ENCODE measurements at places on chromosomes 7 and 10.

DNA sequence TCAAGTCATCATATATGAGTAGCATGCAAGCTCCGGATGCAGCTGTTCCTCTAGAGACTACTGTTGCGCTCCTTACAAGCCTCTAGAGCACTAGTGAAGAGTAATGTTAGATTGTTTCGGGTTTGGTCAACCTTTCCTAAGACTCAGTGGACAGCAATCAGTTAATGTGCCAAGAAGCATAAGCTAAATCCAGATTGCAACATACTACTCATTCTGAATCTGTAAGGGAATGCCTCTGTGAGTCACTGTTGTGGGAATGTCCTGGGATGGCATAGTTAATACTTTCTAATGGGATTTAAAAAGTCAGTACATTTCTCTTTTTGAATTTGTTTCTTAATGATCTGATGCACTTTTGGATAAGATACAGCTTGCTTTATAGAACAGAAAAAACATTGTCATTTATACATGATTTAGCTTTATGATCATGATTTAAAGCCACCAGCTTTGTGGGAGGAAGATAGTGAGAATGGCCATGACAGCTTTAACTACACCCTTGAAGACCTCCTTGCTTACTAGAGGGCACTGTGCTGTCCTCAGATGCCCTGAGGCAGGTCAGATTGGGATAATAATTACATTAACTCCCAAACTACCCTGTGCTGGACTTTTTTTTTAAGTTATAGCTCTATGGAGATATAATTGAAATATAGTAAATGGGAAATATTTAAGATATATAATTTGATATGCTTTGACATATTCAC is 138.4 kb downstream of the SDK1 start:
- H3K4me3 ChIP-seq, result no peak overlapping the region
- no peaks in the 10 kb centered on the region for H3K4me1 ChIP-seq
- no peak for DNase-seq
- no peaks in the 10 kb centered on the region for H3K27me3 ChIP-seq

DNA sequence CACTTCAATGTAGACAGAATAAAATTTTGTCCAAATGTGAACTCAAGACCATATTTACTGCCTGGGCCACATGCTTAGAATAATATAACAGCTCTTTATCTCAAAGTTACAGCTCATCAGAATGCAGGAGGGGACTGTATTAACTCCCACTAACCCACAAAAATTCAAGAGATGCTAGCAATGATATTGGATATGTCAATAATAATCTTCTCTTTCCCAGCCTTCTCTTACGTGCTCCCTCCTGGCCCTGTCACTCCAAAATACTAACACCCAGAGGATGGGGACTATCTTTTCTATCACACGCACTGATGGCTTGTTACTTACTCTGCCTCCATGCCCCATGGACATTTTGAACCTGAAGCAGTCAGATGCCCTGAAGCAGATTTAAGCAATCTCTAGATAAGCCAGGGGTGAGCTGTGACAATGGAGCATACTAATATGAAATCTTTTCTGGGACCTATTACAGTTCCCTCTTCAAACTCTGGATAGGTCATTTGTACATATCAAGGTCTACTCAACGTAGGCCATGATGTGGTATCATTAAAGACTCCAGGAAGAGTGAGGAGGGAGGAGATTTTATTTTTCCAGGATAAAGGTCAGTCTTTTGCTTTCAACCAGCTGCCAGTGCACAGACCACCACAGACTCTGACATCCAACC is 803.0 kb downstream of the GRM8 start:
- DNase-seq, result no peak
- H3K27me3 ChIP-seq, result no peaks in the 10 kb centered on the region
- no peaks in the 10 kb centered on the region for H3K4me1 ChIP-seq
- H3K36me3 ChIP-seq, result no peaks in the 10 kb centered on the region
- no peak overlapping the region for H3K27ac ChIP-seq

GRCh38 chr7:1025743-1026581 is 18.4 kb upstream of the GPR146 start:
- no peaks in the 10 kb centered on the region for H3K27me3 ChIP-seq
- H3K36me3 ChIP-seq, result peaks cover 3% of the 10 kb centered on the region
- H3K27ac ChIP-seq, result no peak overlapping the region
- H3K4me3 ChIP-seq, result no peak overlapping the region
- DNase-seq, result no peak
- peaks cover 29% of the 10 kb centered on the region for H3K4me1 ChIP-seq

DNA sequence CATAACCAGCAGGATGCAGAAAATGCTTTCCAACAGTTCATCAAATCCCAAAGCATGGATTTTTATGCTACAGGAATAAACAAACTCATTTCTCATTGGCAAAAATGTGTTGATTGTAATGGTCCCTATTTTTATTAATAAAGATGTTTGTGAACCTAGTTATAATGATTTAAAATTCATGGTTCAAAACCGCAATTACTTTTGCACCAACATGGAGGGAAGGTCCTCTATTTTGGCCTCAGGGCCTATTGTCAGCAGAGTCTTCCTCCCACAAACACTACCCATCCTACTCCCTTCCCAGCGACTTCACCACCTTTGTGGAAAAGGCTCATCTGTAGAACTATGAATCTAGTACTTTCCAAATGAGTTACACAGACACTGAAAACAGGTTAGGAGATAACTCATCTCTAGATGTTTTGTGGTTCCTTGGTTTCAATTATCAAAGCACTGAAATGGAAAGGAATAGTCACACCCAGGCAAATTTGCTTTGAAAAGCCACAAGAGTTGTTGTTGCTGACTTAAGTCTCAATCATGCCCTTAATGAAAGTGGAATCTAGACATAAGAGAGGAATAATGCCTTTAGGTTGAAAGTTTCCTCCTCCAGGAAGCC is 59.4 kb upstream of the FRMD4A start:
- no peaks in the 10 kb centered on the region for H3K36me3 ChIP-seq
- no peak overlapping the region for H3K4me3 ChIP-seq
- no peaks in the 10 kb centered on the region for H3K27me3 ChIP-seq
- no peak for DNase-seq

DNA sequence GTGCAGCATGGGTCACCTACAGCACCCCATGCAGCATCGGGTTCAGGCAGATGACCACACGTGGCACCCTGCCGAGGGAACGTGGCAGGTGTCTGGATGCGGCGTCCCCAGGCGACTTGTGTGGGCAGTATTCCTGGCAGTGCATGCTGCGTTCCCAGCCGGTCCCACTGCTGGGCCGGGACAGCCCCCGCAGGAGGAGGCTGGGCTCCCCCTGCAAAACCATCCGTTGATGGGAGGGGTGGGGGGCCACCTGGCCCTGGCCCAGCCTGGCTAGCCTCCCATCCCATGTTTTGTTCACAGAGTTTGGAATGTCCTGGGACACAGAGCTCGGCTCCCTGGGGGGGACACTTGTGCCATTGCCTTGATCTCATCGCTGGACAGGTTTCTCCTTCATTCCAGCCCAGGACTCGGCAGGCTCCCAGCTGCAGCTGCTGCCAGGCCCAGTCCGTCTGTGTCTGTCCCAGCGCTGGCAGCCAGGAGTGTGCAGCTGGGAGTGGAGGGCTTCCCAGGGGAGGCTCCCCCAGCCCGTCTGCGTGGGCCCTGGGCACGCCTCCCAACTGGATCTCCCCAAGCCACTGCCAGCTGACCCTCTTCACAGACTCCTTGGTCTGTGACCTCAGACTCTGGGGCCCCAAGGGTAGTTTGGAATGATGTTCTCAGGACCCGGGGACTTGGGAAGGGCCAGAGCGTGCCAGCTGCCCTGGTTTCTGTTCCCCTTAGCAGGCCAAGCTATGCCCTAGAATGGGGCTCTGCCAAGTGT is 32.6 kb downstream of the TMEM270 start:
- peaks cover 32% of the 10 kb centered on the region for H3K27me3 ChIP-seq
- DNase-seq, result no peak
- no peak overlapping the region for H3K27ac ChIP-seq

- H3K27ac ChIP-seq, result no peak overlapping the region
- no peak overlapping the region for H3K4me3 ChIP-seq
- no peak for DNase-seq
- no peaks in the 10 kb centered on the region for H3K4me1 ChIP-seq
- H3K27me3 ChIP-seq, result no peaks in the 10 kb centered on the region
Observed at GRCh38 chr10:26665080-26666048, 32.1 kb upstream of the PDSS1 start.

GRCh38 chr7:91162436-91162835 is 101.8 kb upstream of the FZD1 start:
- no peaks in the 10 kb centered on the region for H3K36me3 ChIP-seq
- DNase-seq, result no peak
- H3K27ac ChIP-seq, result no peak overlapping the region

DNA sequence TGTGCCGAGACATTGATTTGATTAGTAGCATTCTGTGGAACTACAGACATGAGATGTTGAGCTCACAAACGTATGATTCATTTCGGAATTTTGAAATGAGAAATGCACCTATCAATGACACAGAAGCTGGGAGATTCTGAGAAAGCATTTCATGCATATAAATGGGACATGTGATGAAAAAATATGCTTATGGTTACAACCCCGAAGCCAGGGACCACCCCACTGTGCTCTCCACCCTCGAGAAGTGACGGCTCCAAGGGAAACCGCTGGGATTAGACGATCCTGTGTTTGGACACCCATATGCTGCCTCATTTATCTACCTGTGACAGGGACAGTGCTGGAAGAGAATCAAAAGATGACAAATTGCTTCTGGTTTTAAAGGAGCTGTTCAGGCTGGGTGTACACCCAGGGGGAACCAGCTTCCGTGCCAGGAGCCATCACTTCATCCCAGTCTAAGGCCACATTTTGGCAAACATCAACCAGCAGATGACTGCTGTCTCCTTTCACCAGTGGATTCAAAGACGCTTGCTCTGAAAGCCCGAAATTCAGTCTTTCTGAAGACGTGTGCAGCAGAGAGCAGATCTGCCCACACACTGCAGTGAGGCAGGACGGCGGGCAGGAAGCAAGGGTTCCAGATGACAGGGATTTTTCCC is 109.9 kb downstream of the ATXN7L1 start:
- H3K27ac ChIP-seq, result no peak overlapping the region
- DNase-seq, result no peak
- no peak overlapping the region for H3K4me3 ChIP-seq
- no peaks in the 10 kb centered on the region for H3K36me3 ChIP-seq
- H3K27me3 ChIP-seq, result no peaks in the 10 kb centered on the region
- H3K4me1 ChIP-seq, result peaks cover 7% of the 10 kb centered on the region

- H3K27me3 ChIP-seq, result no peaks in the 10 kb centered on the region
- DNase-seq, result no peak
- no peaks in the 10 kb centered on the region for H3K36me3 ChIP-seq
Observed at GRCh38 chr7:120987280-120987679, 1.2 kb upstream of the CPED1 start.

- H3K27me3 ChIP-seq, result peaks cover 41% of the 10 kb centered on the region
- no peaks in the 10 kb centered on the region for H3K4me1 ChIP-seq
- no peaks in the 10 kb centered on the region for H3K36me3 ChIP-seq
- H3K27ac ChIP-seq, result no peak overlapping the region
Observed at GRCh38 chr10:30812018-30812851, 182.7 kb upstream of the LYZL2 start.

- no peak overlapping the region for H3K4me3 ChIP-seq
- H3K27ac ChIP-seq, result no peak overlapping the region
- H3K36me3 ChIP-seq, result peaks cover 28% of the 10 kb centered on the region
- DNase-seq, result no peak
- no peaks in the 10 kb centered on the region for H3K4me1 ChIP-seq
- no peaks in the 10 kb centered on the region for H3K27me3 ChIP-seq
Observed at GRCh38 chr10:14523286-14523685, 192.6 kb upstream of the FRMD4A start.

DNA sequence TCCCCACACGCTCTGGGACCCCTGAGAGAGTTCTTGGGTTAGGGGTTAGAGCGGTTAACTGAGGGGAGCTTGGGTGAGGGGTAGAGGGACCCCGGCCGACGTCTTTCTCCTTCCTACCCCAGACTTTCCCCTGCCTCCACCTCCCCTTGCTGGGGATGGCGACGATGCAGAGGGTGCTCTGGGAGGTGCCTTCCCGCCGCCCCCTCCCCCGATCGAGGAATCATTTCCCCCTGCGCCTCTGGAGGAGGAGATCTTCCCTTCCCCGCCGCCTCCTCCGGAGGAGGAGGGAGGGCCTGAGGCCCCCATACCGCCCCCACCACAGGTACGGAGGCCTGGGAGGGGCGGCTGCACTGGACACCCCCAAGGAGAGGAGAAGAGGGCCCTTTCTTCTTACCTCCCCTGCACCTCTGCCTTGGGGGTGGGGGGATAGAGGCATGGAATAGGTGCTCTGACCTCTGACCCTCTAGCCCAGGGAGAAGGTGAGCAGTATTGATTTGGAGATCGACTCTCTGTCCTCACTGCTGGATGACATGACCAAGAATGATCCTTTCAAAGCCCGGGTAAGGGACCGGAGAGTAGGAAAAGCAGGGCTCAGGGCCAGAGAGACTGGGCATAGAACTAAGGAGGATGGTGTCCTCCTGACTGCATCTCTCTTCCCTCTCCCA is 1.1 kb downstream of the ZYX start:
- no peaks in the 10 kb centered on the region for H3K27me3 ChIP-seq
- DNase-seq, result no peak
- no peaks in the 10 kb centered on the region for H3K36me3 ChIP-seq
- H3K27ac ChIP-seq, result peak overlapping the region; percentile 89
- H3K4me3 ChIP-seq, result peak overlapping the region; percentile 94

DNA sequence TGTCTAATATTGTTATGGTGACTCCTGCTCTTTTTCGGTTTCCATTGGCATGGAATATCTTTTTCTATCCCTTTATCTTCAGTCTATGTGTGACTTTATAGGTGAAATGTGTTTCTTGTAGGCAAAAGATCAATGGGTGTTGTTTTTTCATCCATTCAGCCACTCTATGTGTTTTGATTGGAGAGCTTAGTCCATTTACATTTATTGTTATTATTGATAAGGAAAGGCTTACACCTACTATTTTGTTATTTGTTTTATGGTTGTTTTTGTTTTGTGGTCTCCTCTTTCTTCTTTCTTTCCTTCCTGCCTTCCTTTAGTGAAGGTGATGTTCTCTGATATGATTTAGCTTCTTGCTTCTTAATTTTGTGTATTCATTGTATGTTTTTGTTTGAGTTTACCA is 414.3 kb downstream of the ADRA2A start:
- H3K27ac ChIP-seq, result no peak overlapping the region
- H3K27me3 ChIP-seq, result no peaks in the 10 kb centered on the region
- DNase-seq, result no peak
- H3K4me1 ChIP-seq, result no peaks in the 10 kb centered on the region

DNA sequence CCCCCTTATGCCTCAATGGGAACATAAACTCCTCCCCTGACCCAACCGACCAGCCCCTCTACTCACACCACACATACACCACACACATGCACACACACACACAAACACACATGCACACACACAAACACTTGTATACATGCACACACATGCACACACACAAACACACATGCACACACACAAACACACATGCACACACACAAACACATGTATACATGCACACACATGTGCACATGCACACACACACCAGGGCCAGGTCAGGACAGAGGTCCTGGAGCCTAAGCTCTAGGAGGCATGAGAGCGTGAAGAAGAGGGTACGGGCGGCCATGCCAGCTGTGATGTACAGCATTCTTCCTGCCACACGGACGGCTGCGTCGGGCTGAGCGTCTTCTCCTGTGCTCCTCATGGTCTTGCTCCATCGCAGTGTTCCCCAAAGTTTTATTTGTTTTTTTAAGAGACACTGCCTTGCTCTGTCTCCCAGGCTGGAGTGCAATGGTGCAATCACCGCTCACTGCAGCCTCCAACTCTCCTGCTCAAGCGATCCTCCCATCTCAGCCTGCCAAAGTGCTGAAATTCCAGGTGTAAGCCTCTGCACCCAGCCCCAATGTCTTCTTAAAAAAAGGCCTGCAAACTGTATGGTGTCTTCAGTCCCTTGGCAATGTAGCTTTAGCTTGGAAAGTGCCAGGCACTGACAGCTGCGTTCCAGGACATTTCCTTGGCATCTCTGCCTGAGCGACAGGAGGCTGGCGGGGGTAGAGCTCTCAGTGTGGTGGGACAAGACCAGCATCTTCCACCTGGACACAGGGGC is 38.8 kb upstream of the INPP5A start:
- DNase-seq, result no peak
- no peaks in the 10 kb centered on the region for H3K36me3 ChIP-seq
- peaks cover 78% of the 10 kb centered on the region for H3K27me3 ChIP-seq
- no peak overlapping the region for H3K4me3 ChIP-seq
- H3K27ac ChIP-seq, result no peak overlapping the region
- H3K4me1 ChIP-seq, result no peaks in the 10 kb centered on the region

Data from HepG2 (cell line).